ENCODE measurements at places on chromosomes 5 and 9.
A peak's percentile ranks its signal among the peaks of the same experiment; 100 is the strongest.

GRCh38 chr9:92989561-92989960 is 42.2 kb downstream of the FGD3 start:
- DNase-seq = peak; percentile 13

GRCh38 chr9:134776080-134776796 is 104.4 kb upstream of the FCN2 start:
- no peak for DNase-seq

GRCh38 chr5:33330426-33330825 is 110.3 kb upstream of the TARS1 start:
- no peak for DNase-seq

DNA sequence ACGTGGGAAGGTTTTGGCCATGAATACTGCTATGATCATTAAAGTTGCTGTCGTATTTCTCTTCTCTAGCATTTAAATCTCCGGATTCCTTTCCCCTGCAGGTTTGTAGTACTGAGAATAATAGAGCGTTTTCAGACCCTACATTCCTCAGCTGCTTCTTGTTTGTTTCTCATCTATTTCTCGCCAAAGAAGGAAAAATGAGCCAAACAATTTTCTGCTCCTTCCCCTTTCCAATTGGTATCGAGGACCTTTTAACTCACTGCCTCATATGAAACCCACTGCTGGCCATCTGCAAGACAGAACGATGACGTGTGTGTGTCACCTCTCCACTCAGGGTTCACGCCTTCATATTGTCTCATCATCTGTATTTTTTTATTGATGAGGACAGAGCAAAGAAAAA is 689.4 kb upstream of the WWC1 start:
- no peak for DNase-seq

GRCh38 chr9:89413963-89414638 is 83.8 kb downstream of the SEMA4D start:
- DNase-seq = no peak

DNA sequence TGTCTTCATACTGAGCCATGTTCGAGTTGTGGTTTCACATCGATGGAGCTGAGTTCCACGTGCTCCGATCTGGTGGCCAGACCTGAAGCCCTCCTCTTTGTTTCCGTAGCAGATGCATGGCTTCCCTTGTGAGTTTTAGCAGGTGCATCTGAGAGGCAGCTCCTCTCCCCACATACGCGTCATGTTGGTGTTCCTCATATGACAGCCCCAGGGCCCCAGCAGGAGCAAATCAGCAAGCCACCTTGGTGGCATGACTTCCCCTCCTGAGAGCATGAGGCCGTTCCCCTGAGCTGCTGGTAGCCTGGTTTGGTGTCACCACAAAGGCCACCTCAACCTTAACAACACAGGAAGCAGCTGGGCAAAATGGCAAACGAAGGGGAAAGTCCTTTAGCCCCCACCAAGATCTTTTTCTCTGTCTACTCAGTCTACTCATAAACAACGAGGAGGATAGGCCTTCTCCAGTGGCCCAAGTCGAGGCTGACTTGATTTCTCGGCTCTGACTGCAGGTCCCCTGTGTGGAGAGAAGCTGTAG is 5.9 kb downstream of the CYFIP2 start:
- DNase-seq = no peak

DNA sequence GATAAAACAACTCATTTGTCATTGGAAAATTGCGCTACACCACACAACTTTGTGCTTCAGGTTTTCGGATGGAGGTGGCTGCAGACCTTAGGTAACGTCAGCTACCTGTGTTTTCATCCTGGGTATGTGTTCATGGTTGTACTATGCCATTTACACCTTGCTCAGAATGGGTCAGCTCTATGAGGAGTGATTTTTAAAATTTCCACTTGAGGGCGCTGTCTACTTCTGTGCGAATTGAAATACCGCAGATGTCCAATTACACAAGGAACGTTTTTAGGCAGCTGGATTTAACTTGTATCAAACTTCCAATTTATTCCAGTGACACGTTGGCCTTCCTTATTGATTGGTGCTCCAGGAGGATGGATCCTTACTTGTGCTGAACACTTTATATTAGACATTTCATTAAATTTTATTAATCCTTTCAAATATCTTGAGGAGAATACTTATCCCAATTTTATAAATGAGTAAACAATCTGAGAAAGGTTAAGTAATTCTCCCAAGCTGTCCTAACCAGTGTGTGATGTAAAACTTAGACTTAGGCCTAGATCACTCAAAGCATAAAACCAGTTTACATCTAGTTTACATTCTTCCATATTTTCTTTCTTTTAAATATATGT is 23.4 kb downstream of the DMRTA1 start:
- DNase-seq = no peak

GRCh38 chr9:137161558-137162486 is 8.0 kb downstream of the LRRC26 start:
- no peak for DNase-seq

- no peak for DNase-seq
Observed at GRCh38 chr5:58885260-58885659, 302.4 kb downstream of the RAB3C start.

GRCh38 chr5:1090538-1090937 is 21.3 kb downstream of the SLC12A7 start:
- DNase-seq = no peak

DNA sequence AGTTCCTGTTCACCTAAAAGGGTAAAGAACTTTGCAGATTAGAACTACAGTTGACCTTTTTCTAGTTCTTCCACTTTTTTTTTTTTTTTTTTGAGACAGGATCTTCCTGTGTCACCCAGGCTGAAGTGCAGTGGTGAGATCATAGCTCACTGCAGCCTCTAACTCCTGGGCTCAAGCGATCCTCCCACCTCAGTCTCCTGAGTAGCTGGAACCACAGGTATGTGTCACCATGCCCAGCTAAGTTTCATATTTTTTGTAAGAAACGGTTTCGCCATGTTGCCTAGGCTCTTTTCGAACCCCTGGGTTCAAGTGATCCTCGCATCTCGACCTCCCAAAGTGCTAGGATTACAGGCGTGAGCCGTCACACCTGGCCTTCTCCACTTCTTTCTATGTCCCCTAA is 39.7 kb upstream of the TNFAIP8 start:
- DNase-seq = no peak

- DNase-seq = no peak
Observed at GRCh38 chr9:75431375-75431774, 343.1 kb downstream of the OSTF1 start.

DNA sequence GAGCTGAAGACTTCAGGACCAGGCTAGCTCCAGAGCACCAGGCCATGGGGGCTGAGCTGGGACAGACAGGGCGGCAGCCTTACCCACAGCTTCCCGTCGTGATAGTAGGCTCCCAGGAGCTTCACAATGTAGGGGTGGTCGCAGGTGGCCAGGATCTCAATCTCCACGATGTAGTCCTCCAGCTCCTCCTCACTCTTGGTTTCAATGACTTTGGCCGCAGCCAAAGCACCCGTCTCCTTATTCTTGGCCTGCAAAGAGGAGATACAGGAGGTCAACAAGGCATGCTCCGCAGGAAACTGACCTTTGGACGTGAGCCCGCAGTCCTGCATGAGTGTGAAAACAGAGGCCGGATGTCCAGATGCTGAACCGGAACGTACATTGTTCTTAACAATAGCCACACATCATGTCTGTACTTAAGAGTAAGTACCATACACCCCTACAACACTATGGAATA is 31.5 kb downstream of the STK10 start:
- no peak for DNase-seq

- no peak for DNase-seq
Observed at GRCh38 chr5:180645274-180646204, 3.9 kb downstream of the FLT4 start.

DNA sequence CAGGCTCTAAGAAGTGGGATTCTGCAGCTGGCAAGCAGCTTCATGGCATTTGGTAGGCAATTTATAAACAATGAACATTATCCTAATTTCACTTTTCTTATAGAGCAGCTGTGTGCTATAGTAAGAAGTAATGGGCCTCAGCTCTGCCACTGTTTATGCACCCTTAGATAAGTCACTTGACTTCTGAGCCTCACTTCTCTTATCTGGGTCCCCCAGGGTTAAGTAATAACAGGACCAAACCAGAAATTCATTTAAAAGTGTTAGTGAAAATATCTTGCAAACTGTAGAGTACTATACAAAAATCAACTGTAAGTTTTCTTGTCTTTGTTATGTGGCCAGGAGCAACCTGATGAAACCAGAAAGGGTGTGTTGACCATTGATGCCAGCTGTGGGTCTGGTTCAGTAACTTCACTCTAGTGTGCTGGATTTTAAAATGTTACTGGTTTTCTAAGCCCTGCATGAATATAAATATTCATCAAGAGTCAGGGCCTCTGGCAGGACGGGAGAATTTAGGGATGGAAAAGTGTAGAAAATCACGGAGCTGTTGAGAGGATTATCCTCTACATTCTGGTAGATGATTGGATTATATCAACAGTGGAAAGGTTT is 24.2 kb downstream of the TNFAIP8 start:
- DNase-seq = no peak

DNA sequence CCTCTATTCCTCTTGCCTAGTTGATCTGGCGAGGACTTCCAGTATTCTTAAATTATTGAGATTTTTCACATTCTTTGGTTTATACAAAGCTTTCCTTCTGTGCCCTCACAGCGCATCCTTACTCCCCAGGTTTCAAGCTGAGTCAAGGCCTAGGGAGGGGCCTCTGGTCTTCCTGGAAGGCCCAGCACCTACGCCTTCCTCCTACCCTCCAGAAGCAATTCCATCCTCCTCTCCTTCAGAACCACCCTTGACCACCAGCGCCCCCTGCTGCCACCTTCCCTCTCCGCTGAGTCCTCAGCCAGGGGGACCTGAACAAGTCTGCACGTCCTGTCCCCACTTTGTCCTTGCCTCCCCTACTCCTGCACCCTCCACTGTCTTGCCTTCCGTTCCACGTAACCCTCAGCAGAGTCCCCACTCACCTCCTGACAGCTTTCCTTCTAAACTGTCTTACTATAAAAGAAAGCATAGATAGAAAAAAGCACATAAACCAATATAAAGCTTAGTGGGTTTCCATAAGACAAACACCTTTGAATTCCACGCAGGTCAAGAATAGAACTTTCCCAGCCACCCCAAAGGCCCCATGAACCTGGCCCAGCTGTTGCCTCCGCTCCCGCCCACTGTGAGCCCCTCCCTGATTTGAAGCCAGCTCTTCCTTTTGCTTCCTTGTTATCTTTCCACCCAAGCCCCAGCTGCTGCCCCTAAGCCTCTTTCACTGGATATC is 63.0 kb upstream of the CTSL start:
- peak; percentile 17 for DNase-seq

GRCh38 chr5:429453-430188 is 13.4 kb upstream of the EXOC3 start:
- no peak for DNase-seq

DNA sequence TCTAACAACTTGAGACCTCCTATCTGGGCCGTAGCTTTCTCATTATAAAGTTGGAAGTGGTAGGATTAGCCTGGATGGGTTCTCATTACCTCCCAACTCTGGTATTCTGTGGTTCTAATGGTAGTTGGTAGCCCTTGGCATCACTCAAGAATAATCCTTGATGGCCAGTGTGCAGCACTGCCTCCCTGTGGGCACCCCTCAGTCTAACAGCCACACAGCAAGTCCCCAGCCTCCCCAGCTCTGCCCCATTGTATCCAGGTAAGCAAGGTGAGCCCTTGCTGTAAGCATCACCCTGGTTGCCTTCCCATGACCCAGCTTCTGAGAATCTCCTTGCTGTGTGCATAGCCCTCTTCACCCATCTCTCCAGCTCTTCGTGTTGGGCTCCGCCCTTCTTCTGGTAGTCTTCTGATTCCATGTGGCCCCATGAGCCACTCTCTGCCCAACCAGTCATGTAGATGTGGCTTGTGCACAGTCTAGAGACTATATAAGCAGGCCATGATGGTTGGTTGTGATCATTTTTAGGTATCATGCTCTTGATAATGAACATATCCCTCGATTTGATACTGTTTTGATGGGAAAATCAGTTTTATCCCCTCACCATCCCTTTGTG is 57.6 kb upstream of the GRHPR start:
- DNase-seq = no peak

GRCh38 chr5:142736247-142736632 is 33.9 kb upstream of the ARHGAP26 start:
- no peak for DNase-seq

DNA sequence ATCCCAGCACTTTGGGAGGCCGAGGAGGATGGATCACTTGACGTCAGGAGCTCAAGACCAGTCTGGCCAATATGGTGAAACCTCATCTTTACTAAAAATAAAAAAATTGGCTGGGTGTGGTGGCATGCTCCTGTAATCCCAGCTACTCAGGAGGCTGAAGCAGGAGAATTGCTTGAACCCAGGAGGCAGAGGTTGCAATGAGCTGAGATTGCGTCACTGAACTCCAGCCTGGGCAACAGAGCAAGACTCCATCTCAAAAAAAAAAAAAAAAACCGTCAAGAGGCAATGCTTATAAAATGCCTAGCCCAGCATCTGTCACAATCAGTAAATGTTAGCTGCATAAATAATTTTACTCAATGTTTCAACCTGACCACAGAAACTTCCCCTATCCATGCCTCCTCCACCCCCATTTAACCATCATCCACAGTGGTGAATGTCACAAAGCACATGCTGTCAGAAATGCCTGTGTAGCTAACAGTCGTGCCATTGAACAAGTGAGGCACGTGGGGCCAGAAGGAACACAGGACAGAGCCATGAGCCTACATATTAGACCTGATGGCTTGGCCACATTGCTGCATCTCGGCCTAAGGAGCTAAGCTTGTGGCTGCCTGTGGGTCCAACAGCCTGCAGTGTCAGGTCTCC is 16.8 kb upstream of the TCOF1 start:
- DNase-seq = no peak

- no peak for DNase-seq
Observed at GRCh38 chr9:95459851-95460517, 56.8 kb downstream of the PTCH1 start.

DNA sequence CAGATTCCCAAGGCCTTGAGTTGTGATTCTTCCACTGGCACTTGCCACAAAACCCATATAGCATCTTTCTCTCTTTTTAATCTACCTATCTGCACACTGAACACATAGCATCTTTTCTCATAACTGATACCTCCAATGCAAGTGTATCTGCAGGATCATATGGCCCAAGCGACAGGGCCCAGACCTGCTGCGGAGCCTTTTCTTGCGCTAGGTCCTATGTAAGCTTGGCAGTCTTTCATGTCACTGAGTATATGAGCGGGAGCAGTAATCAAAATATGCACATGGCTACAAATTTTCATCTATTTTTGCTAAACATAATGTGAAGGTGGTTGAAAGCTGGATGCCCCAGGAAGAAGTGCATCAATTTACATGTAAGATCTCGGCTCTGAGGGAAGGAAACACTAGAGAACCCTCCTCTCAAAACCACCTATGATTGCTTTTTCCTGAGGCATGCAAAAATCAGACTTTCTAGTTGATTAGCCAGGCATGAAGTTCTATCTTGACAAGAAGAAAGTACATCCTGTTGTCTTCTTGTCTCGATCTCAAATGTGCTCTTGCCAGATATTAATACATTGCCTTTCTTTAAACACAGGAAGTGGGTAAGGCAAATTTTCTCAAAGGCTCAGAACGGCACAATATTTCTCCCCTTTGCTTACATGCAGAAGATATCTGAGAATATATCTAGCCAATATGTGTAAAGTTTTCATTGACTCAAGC is 26.9 kb upstream of the CEMIP2 start:
- no peak for DNase-seq

- no peak for DNase-seq
Observed at GRCh38 chr5:151139646-151140045, 17.9 kb downstream of the ANXA6 start.

GRCh38 chr5:14059810-14060209 is 83.3 kb upstream of the TRIO start:
- no peak for DNase-seq

All from NCI-H510A treated with DMSO at 0.1 percent for 48 hours (cell line).